ENCODE measurements at places on chromosomes 6 and 20.

DNA sequence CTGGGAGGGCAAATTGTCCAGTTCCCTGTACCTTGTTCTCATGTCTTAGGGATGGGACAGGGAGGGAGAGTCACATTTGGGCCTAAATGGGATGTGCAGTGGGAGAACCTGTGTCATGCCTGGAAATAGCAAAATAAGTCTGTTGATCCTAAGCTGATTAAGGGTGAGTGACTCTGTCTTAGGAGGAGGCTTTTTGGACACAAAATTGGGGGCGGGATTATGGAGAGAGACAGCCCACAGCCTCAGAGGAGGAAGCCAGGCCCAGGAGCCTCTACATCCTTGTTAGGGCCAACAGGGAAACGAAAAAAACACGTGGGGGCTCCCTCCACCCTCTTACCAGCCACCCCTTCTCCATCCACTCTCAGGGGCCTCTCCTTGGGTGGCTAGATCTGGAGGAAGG is 2.2 kb downstream of the KCNB1 start:
- no peak for DNase-seq

- no peak for DNase-seq
Measured at GRCh38 chr6:112466373-112467151, 119.4 kb downstream of the RFPL4B start.

- DNase-seq, result no peak
Measured at GRCh38 chr6:11951868-11952267, 60.2 kb upstream of the HIVEP1 start.

DNA sequence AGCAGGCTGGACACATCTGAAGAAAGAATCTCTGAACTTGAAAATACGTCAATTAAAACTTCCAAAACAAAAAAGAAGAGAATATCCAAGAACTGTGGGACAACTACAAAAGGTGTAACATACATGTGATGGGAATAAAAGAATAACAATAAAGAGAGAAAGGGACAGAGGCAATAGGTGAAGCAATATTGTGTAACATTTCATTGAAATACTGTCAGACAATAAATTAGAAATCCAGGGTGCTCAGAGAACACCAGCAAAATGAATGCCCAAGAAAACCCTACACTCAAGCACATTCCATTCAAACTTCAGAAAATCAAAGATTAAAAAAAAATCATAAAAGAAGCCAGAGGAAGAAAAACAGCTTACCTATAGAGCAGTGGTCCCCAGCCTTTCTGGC is 33.6 kb upstream of the ASF1A start:
- no peak for DNase-seq

DNA sequence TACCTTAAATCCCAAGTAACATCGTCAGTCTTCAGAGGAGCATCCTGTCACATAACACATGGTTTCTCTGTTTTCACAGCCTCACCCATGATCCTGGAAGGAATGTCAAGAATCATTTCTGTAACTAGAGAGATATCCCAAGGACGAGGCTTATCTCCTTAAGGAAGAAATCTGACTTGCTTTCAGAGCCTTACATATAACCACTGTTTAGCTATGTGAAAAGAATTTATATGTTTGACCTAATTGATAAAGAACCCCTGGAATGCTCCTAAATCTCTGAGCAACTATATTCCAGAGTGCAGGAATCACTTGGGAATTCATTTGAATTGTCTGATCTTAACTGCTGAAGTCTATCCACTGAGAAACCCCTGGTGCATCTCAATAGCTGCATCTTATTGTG is 243.1 kb downstream of the ALDH8A1 start:
- no peak for DNase-seq

GRCh38 chr6:165804331-165805066 is 141.5 kb upstream of the PDE10A start:
- DNase-seq, result no peak

DNA sequence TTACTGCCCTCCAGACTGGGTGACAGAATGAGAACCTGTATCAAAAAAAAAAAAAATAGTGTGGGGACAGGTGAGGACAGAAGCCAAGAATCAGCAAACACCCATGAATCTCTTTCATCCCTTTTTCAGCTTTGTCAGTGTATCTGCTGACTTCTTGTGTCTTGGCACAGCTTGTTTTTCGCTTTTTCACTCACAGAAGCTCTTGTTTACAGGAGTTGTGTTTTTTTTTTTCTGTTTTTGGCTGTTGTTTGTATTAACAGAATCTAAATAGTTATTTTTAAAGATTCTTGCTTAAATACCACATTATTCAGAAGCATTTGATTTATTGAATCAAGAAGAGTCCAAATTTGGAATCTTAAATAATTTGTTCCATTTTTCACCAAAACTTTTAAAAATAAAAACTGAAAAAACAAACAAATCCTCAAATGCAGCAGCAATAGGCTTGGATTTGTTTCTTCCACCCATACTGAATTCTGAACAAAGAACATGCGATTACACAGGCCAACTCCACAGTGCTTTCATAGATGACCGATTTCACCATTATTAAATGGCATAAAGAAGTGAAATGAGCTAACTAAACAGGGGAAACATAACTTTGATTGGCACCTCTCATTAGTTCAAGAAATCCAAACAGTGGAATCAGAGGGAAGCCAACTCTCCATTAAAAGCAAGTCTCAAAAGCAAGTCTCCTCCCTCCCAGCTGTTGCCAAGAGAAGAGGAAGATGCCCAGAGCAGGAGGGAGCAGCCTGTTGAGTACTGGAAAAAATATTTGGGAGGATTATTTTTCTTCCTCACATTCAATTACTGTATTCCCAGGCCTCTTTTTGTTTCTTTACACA is 27.2 kb upstream of the GPR63 start:
- DNase-seq, result no peak

DNA sequence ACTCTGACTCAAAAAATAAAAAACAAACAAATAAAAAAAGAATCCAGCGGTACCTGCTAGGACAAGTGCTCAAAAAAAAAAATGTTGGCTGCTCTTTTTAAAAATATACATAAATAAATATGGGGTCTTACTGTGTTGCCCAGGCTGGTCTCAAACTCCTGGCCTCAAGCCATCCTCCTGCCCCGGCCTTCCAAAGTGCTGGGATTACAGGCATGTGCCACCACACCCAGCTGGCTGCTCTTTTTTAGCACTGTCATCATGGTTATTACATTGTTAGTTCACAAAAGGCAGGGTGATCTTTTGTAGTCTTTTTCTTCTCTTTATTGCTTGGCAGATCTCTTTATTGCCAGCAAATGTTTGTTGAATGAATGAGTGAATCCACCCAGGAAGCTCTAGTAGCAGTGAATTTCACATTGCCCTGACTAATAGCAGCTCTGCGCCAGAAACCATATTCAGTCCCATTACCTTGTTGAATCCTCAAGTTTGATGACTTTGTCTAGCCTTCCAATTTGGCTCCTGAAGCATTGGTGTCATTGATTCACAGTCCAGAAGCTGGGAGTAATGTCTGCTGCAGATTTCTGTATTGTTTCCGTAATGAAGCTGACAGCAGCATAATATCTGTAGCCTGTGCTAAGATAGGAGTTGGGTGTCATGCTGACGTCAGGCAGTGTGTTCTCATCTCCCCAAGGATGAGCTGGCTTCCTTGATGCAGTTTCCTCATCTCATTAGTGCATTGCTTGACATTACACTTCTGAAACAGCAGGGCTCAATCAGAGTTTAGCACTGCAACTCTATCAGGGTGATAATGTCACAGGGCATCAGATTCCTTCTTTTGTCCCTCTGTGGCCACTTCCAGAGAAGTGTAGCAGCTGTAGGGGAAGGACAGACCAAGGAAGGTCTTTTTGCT is 84.9 kb upstream of the TGM3 start:
- DNase-seq, result peak; percentile 3

DNA sequence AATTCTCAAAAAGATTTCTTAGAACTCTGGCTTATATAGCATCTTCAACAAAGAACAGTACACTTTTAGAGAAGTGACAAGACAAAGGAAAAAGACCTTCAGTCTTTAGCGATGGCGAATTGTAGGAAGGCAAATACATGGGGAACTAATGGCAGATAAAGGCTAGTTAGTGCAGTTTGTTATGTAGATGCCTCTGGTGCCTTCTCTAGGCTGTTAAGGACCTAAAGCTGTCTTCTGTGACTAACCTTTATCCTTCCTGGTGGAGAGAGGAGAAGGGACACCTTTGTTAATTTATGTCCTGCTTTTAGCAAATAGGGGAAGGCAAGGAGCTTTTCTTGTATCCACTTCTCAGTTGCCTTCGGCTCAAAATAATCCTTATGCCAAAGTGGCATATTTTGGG is 7.2 kb downstream of the ANKRD6 start:
- no peak for DNase-seq

DNA sequence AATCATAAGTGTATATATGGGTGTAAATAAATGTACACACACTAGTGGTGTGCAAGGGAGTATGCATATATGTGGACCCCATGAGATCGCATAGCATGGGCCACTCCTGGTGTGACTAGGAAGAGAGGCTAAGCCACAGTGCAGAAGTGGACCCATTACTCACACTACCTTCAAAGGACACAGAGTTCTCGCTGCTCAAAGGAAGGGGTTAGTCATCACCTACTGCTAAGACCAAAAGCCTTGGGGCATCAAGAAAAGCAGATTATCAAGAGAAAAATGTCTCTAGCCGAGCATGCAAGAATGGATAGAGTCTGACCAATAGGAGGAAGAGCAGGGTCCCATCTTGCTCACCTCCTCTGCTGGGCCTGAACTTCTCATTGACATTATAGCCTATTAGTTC is 195.5 kb downstream of the MAFB start:
- DNase-seq, result no peak

- no peak for DNase-seq
Measured at GRCh38 chr6:5115168-5115567, 30.0 kb downstream of the PPP1R3G start.

DNA sequence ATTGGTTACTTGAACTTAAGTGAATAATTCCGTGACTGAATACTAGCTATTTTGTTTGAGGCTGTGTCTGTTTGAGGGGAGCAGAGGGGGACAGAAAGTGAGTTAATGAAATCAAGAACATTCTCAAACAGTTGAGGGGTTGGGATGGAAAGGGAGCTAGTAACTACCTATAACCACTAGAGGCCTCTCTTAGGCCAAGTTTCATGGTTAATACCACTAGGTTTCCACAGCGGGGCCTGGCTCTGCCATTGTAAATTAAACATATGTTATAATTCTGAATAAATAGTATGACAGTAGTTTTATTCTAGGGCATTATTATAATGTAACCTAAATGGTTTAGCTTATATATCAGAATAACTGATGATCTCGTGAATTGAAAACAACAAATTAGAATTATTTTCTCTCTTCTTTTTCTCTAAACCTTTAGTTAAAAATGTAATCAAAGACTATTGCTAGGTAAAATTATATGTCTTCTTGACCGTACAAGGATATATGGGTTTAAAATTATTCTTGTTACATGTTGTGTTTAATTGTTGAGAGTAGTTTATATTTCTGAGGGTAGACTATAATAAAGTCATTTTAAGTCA is 108.1 kb downstream of the BCKDHB start:
- peak; percentile 28 for DNase-seq
